ENCODE measurements at places on chromosomes 3 and 15.

DNA sequence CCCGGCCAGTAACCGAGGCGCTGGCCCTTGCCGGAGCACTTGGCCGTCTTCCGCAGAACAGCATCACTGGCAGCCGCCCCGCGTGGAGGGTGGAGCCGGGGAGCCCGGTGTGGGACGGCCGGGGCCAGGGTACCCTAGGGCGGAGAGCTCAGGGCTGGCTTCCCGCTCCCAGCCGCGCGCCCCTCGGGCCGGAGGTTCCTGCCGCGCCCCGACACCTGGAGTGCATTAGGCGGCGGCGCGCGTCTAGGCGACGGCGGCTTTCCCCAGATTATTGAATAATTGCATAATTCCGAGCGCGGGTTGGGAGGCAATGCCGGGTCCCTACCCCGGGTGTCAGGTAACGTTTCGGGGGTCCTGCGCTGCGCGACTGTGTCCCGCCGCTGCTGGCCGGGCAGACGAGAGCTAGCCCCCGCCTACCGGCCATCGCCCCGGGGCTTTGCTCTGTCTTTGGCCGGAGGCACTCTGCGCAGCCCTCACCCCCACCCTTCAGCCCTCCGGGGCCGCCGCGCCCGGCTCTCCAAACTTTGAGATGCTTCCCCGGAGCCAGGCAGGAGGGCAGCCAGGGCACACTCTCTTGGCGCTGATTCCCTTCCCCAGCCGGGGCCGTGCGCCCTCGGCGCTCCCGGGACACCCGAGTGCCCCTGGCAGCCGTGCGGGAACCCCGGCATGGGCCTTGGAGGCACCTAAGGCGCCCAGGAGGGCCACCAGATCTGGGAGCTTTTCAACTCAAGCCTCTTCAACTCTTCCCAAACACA is 749 bp downstream of the ITGA11 start:
- no peak for DNase-seq

DNA sequence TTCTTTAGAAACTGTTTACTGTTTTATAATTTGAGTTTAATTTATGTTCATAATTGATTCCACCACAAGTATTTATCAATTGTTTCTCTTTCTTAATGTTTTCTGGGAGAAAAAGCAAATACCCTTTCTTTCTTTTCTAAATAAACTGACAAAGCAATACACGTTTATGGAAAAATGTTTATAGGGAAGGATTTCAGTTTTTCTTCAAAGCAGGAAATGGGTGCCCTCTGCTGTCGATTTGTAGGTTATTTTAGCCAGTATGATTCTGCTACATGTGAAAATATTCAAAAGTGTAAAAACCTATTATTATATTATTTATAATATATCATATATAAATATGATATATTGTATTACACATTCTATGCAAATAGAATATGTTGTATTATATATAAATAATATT is 921.0 kb upstream of the ROBO1 start:
- no peak for DNase-seq

- DNase-seq = no peak
Measured at GRCh38 chr3:122947738-122948137, 79.8 kb downstream of the SEMA5B start.

DNA sequence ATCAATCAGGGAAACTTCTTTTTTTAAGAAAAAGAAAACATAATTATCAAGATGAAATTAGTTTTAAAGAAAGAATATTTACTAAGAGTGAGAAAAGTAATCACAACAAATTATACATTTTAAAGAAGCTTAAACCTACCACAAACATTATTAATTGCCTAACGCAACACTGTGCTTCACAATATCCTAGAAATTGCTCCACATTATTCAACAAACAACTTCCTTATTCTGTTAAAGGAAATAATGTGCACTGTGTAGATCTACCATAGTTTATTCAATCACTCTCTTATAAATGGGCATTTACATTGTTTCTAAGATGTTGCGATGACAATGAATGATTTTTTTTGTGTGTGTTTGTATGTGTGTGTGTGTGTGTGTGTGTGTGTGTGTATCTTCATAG is 525.9 kb upstream of the KCNMB2 start:
- DNase-seq = no peak

- no peak for DNase-seq
Measured at GRCh38 chr3:16109929-16110328, 64.6 kb upstream of the GALNT15 start.
